ENCODE measurements at places on chromosomes 1 and 21. TPM values are rescaled to one million over a fixed set of nuclear protein-coding genes. Genes with fewer than 3 reads are reported as not detected.

The RGSL1 gene
- total RNA-seq: not detected

The EPHA2 gene
- 263 TPM for total RNA-seq

- no peaks in the 10 kb centered on the region for H3K36me3 ChIP-seq
- DNase-seq: no peak
- H3K27me3 ChIP-seq: no peaks in the 10 kb centered on the region
Observed at GRCh38 chr1:22239378-22239777, 96.5 kb upstream of the WNT4 start.

DNA sequence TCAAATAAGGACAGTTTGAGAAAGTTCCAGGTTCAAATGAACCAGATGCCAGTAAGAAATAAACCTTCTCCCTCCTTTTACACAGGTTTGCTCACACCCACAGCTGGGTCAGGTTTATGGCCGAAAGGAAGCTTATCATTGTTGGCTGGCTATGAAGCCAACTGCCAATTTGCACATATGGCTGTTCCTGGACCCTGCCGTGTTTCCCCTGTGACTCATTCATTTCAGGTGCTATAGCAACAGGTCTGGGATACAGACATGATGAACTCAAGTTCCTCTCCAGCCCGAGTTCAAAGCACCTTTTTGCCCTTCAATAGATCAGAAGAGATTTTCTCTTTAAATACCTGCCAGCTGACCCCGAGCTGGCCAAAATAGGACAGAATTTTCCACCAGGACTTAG is 134.4 kb upstream of the SMYD2 start:
- DNase-seq: no peak
- H3K27me3 ChIP-seq: peaks cover 6% of the 10 kb centered on the region
- no peak overlapping the region for H3K4me3 ChIP-seq
- no peaks in the 10 kb centered on the region for H3K36me3 ChIP-seq

The BRWD1 gene
- total RNA-seq: 26.2 TPM

The KCNC4 gene
- total RNA-seq: 15.4 TPM

- H3K36me3 ChIP-seq: no peaks in the 10 kb centered on the region
- peaks cover 11% of the 10 kb centered on the region for H3K4me1 ChIP-seq
- no peaks in the 10 kb centered on the region for H3K27me3 ChIP-seq
Observed at GRCh38 chr1:81802707-81803430, 2.1 kb downstream of the ADGRL2 start.

The RGS18 gene
- not detected for total RNA-seq

- no peaks in the 10 kb centered on the region for H3K4me1 ChIP-seq
- H3K27me3 ChIP-seq: no peaks in the 10 kb centered on the region
- H3K27ac ChIP-seq: no peak overlapping the region
- H3K4me3 ChIP-seq: no peak overlapping the region
- no peak for DNase-seq
Observed at GRCh38 chr1:233045588-233045987, 95.2 kb downstream of the NTPCR start.

The SLC16A4 gene
- 0.46 TPM for total RNA-seq

- no peaks in the 10 kb centered on the region for H3K27me3 ChIP-seq
- no peaks in the 10 kb centered on the region for H3K36me3 ChIP-seq
- H3K4me1 ChIP-seq: no peaks in the 10 kb centered on the region
- no peak overlapping the region for H3K4me3 ChIP-seq
- no peak overlapping the region for H3K27ac ChIP-seq
Observed at GRCh38 chr1:119590393-119590792, 57.7 kb downstream of the ZNF697 start.

The CRP gene
- total RNA-seq: 0.90 TPM

- no peak overlapping the region for H3K4me3 ChIP-seq
- H3K27me3 ChIP-seq: no peaks in the 10 kb centered on the region
- peaks cover 27% of the 10 kb centered on the region for H3K4me1 ChIP-seq
Observed at GRCh38 chr1:67814121-67814772, 19.0 kb downstream of the GNG12 start.

DNA sequence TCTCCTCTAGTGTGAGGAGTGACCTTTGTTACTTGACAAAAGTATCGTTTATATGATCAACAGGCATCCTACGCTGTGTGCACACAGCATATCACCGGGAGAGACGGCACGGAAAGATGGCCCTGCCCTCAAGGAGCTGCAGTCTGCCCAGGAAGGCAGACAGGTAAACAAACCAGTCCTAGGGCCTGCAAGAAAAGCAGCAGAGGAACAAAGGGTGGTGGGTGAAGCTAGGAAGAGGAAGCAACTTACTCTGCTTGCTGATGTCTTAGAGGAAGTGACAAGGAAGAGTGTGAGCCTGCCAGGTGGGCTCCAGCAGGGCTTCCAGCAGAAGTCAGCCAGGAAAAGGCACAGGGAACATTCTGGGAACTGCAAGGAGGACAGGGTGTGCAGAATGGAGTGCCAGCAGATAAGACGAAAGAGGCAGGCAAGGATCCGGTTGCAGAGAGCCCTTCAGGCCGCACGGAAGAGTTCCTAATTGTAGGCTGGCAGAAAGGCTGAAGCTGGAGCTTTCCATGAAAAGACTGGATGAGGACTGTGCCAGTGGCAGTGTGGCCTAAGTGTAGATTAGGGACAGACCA is 106.7 kb downstream of the SLC45A1 start:
- peak overlapping the region; percentile 96 for H3K27ac ChIP-seq
- peaks cover 37% of the 10 kb centered on the region for H3K4me1 ChIP-seq
- peak overlapping the region; percentile 63 for H3K4me3 ChIP-seq
- H3K36me3 ChIP-seq: peaks cover 8% of the 10 kb centered on the region
- no peaks in the 10 kb centered on the region for H3K27me3 ChIP-seq

Measured in Panc1 (cell line).